ENCODE measurements at places on chromosomes 12 and 14.

GRCh38 chr12:109988903-109989302, 7.3 kb downstream of the GIT2 start:
- no peak for DNase-seq

DNA sequence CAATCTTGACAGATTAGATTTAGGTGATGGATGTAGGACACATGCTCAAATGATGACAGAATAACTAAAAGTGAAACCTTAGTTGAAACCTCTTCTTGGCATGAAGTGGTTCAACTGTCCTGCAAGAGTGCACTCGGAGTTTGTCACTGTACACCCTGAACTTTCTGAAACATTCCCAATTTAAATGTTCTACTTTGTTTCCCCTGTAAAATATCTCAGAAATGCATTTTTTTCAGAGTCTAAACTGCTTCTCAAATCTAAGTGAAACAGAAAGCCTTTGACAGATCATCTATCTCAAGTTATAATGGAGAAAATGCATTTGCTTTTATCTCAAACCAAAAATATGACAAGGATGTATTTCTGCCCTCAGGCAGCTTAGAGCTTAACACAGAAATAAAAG, 66.0 kb downstream of the BHLHE41 start:
- no peak for DNase-seq

DNA sequence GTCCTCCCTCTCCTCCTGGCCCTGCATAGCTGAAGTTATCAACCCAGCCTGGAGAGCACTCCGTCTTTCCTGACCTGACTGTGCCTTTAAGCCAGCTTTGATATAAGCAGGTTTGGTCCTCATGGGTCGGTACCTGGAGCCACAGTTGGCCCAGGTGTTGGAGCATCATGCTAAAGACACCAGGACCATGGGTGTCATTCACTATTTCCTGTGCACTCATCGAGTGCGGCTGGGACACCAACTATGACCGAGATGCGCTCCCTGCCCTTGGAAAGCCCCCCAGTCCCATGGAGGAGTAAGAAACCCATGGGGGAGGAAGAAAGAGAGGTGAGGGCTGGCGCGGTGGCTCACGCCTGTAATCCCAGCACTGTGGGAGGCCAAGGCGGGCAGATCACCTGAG, 78.9 kb upstream of the CCND2 start:
- DNase-seq = no peak

DNA sequence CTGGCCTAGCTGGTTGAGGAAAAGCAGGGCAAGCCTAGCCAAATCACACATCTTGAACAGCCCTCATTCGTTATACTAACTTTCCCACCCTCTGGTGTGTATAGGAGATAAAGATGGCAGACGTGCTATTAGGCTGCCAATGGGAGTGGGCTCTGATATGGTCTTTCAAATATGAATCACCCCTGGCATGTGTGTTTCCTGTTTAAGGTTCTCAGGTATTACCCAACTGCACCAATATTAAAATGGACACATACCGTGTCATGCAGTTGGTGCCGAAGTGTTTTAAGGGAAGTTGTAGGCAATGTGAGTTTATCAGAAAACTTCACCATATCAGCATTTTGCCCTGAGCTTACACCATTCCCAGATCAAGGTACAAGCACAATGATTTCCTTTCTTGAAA, 33.4 kb downstream of the CHST11 start:
- DNase-seq = no peak

- DNase-seq = no peak
Measured at GRCh38 chr12:124171231-124171979, 123.5 kb upstream of the RFLNA start.

DNA sequence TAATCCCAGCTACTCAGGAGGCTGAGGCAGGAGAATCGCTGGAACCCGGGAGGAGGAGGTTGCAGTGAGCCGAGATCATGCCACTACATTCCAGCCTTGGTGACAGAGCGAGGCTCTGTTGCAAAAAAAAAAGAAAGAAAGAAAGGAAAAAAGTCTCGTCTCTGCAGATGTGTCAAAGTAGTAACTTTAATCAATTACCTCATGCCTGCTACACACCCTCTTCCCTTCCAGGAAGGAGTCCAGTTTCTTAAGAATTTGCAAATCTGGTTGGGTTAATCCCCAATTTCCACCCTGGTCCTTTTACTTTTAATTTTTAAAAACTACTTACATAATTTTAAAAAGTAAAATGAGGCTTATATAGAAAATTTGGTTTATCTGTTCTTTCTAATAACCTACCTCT, 234.5 kb upstream of the KITLG start:
- no peak for DNase-seq

GRCh38 chr12:104555648-104556047, 98.9 kb downstream of the CHST11 start:
- DNase-seq = no peak

DNA sequence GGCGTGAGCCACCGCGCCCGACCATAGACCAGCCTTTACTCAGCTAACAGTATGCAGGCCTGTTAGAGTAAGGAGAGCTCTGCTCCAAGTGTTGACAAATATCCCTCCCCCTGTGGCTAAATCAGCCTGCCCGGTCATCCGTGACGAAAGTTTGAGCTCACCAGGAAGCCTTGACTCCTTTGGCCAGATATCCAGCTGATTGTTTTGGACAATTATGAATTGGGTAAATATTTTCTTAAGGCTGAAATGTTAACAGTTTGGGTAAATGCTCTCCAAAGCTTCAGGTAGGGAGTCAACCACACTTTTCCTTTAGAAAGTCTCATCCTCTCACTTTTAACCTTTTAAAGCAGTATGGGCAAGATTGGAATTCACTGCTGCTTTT, 157.9 kb downstream of the PAWR start:
- DNase-seq = no peak

DNA sequence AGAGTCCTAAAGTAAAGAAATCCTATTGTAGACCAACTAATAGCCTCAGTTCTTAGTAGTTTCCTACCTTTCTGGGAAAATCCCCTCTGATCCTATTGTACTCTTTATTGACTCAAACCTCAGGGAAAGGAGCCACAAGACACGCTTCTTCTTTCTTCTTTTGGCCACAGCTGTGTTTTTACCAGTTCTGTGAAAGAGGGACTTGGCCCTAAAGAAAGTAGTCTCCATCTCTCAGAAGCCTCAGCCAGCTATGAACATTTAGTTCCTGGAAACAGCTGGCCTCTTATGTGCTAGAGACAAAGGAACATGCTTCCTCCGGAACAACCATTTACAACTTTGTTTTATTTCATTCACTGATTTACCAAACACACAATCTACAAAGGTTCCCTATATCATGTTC, 66.1 kb upstream of the ARID2 start:
- DNase-seq = no peak

- no peak for DNase-seq
Measured at GRCh38 chr14:30996892-30997659, 28.4 kb upstream of the AP4S1 start.

DNA sequence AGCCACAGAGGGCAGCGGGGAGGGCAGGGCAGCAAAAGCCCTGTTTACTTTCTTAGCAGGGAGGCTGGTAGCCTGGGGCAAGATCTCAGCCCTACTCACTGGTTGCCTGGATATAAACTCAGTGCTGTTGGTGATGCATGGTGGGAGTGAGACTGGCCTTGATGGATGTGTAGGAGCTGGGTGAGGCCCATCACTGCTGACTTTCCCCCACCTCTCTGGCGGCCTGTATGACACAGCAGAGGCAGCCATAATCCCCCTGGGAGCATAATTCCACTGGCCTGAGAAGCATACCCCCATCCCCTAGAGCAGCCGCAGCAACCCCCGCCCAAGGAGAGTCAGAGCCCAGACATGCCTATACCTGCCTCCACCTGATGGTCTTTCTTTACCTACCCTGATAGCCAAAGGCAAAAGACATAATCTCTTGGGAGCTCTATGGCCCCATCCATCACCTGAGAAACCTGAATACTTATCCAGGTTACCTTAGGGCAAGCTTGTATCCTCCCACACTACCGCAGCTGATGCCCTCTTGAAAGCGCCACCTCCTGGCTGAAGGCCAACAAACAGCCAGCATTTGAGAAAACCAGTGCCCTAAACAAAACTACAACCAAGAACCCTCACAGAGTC, 59.3 kb downstream of the DNAI7 start:
- DNase-seq = no peak

DNA sequence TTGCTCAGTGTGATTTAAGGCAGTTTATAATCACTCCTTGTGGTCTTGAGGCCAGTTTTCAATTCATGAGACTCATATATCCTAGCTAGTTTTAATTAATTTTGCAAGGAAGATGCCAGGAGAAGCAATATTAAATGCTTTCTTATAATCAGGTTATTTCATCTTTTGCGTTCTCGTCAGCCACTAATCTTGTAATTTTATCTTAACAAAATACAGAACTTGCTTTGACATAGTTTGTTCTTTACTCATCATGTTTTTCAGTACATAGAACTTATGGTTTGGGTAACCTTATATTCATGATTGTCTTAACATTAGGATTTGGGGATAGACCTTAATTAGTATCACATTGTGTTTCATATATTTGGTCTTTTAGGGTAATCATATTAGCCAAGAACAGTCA, 76.0 kb downstream of the LIN52 start:
- DNase-seq = no peak

GRCh38 chr14:67517083-67517482, 16.0 kb upstream of the PLEKHH1 start:
- no peak for DNase-seq

DNA sequence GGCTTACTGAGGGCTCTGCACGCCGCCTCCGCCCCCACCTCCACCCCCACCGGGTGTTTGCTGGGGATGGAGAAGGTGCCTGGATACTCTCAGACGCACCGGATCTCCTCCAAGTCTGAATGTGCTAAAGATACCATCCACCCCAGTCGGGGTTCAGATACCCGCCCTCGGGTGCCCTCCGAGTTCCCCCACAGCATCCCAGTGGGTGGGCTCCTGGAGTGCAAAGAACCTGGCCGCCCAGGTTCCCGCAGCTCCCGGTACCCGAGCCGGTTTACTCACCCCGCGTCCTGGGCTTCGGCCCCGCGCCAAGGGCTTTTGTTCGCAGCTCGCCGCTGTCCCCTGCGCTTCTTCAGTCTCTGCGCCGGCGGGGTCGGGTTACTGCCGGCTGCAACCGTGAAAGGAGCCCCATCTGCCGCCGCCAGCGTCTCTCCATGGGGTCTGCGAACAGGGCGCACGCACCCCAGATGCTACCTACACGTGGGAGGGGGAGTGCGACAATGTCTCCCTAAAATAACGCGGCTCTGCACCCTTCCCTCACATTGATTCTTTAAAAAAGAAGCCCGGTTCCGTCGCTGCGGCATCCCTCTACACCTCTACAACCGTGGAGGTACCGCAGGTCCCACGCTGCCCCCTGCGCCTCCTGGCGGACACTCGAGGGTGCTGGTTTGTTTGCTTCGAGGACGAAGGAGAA, at the start of gene CCDC177:
CCDC177 (minus strand) TSS at position 609 of the 691 bp plus-strand sequence. CDS start 1,249 bp downstream, outside the sequence.
- DNase-seq = peak; percentile 51

DNA sequence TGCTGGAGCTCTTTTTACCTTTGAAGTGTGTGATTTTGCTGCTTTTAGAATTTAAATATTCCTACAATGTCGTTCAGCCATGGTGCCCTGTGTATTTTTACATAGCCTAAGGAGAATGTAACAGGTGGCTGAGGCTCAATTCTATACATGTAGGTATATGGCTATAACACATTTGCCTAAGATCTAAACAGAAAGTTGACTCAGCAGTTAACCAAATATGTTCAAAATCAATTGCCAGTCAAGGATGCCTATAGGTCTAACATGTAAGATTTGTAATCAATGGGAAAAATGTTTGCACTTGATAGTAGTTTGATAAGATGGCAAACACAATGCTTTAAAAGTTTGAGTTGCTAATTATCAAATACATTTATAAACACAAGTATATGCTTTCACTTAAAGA, 8.2 kb downstream of the PAWR start:
- no peak for DNase-seq

DNA sequence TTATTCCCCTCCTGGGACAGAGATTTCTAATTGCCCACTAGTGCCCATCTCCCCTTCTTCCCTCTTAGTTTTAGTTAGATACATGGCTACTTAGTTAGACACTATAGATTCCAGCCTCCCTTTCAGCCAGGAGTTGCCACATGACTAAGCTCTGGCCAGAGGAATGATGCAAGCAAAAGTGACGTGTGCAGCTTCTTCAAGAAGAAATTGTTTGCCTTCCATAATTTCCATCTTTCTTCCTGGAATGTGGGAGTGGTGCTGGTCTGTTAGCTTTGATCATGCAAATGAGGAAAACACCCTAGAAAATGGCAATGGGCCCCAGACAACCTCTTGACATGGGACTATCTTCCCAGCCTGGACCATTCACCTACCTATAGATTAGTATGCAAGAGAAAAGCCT, 21.4 kb downstream of the CCDC177 start:
- no peak for DNase-seq

DNA sequence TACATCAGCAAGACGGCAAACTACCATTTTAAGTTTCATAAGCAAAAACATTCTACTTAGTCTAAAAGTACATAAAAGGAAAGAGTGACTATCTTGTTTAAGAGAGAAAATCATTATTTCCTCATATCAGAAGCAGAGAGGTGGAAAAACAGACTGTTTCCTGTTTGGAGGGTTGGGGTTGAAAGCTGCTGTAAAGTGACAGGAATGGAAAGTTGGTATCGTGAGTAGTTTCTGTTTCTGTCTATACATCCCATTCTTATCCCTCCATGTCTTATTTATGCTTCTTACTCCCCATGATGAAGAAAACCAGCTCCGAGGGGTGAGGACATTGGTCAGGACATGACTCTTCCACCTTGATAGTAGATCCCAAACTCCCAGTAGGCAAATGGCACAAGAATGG, 216.5 kb downstream of the EGLN3 start:
- DNase-seq = no peak

GRCh38 chr14:90995785-90996184, 64.7 kb downstream of the RPS6KA5 start:
- DNase-seq = no peak
